Stimulated activated CD8-positive, alpha-beta memory T cell treated with anti-CD3 and anti-CD28 coated beads, Interleukin-2, amount 100 ng/mL, for 48 hours (primary cell): ENCODE measurements at places on chromosomes 2 and 18.

GRCh38 chr2:225531559-225531958 lies 132.0 kb downstream of the NYAP2 start:
- no peak for DNase-seq

DNA sequence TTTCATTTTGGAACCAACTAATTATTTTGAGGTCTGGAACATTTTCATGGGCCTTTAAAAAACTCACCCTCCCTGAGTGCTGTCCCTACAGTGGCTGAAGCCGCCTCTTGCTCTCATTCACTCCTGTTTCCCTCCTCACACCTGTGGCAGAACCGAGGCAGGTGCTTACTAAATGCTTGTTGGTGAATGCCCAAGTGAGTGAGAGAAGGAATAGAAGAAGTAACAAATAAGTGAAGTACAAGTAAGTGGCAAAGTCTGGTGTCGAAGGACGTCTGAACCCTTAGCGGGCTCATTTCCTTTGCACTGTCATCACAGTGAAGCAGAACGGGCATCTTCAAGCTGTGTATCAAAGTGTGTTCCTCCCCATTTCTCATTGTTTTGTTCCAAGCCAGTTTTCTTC lies 135.2 kb downstream of the RHBDD1 start:
- DNase-seq: no peak

DNA sequence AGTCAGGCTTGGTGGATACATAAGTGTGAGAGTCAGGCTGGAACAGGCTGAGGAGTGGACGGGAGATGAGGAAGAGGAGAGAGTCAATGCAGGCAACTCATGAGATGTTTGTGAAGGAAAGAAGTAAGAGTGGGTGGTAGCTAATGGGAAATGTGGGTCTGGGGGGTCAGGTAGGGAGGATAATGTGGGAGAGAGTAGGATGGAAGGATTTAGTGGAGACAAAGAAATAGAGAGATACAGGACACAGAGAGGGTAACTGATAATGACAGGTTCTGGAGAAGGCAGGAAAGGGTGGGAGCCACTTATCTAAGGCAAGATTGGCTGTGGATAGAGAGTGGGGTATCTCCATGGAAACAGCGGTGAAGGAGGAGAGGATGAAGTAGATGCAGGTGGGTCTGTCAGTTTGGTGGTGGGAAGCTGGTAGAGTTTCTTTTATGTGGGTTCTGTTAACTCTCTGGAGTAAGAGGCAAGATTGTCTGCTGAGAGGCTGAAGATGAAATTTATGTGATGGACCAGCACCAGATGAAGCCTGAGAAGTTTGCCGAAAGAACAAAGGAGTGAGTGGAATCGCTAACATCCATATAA lies 190.6 kb upstream of the SPRED2 start:
- no peak for DNase-seq

DNA sequence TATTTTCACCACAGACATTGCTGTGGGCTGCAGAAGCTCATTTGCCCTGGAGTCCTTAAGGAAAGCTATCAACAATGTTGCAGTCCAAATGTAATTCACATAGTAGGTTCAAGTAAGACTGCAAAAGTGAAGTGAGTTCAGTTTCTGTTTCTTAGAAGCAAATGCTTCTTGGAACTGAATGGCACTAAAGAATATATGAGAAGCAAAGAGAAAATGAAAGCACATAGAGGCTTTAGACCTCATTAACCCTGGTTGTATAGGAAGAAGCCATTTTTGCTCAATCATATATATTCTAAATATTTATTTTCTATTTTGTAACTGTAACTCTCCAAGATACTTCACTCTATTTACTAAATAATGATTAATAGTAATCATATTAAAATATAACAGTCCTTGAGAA lies 292.0 kb downstream of the ZNF804A start:
- DNase-seq: no peak

- no peak for DNase-seq
Measured at GRCh38 chr2:75077909-75078308, 119.5 kb downstream of the POLE4 start.

DNA sequence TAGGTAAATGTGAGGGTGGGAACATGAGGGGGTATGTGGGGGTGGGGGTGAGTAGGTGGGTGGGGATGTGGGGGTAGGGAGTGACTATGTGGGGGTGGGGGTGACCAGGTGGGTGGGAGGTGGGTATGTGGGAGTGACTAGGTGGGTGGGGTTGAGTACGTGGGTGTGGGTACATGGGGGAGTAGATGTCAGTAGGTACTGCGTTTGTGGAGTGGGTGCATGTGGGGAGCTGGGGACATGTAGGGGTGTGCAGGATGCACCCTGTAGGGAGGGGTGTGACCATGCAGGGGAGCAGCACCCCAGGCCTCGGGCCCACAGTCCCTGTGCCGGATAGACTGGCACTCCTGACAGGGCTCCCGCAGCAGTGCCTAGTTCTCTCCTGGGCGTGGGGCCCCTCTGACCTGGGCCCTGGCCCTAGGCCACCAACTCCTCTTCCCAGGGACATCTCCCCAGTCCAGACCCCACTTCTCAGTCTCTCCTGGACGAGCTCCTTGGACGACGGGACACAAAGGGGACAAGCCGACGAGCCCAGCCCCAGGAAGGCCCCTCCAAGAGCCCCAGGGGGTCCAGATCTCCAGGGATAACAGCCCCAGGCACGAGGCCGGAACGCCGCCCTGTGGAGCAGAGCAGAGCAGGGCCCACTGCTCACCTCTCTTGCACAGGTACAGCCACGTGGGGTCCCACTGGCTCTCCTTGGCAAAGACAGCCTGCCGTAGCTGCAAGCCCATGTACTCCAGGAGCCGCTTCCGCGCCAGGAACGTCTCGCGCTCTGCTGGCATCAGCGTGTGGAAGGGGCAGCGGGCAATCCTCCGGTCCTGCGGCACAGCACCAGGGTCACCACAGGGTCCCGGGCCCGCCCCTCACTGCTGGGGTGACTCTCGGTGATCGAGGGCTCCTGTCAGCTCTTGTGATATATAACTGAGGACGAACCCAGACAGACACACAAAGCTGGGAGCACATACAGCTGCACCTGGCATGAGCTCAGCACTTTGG lies 58.2 kb downstream of the ANKMY1 start:
- no peak for DNase-seq

- DNase-seq: no peak
Measured at GRCh38 chr2:218071218-218071937, 2.3 kb downstream of the RUFY4 start.
